Bronchus fibroblast of lung (primary cell): ENCODE measurements at places on chromosomes 4 and X. TPM values are rescaled to one million over a fixed set of nuclear protein-coding genes. Genes with fewer than 3 reads are reported as not detected.

GC gene
- total RNA-seq: not detected in 2 replicates

MAGEA2 gene
- total RNA-seq: not detected in 2 replicates

NEUROG2 gene
- not detected in 2 replicates for total RNA-seq

CXCL6 gene
- total RNA-seq: 1.0 and 2.5 TPM in 2 replicates

TRMT10A gene
- 5.2 and 7.6 TPM in 2 replicates for total RNA-seq

REPS2 gene
- total RNA-seq: 0.74 and 1.0 TPM in 2 replicates

PDZD11 gene
- total RNA-seq: 58.0 and 71.4 TPM in 2 replicates

GLRB gene
- total RNA-seq: 3.9 and 4.2 TPM in 2 replicates

PAGE2 gene
- not detected in 2 replicates for total RNA-seq

ERVMER34-1 gene
- total RNA-seq: 0.15 and 0.17 TPM in 2 replicates

CPLX1 gene
- under 0.01 TPM in 1 of 2 replicates, not detected in the other for total RNA-seq

EDNRA gene
- total RNA-seq: 3.0 and 3.2 TPM in 2 replicates

MAGEE1 gene
- under 0.01 and 0.17 TPM in 2 replicates for total RNA-seq

PORCN gene
- 11.8 and 19.2 TPM in 2 replicates for total RNA-seq

MAGEA9B gene
- total RNA-seq: not detected in 2 replicates

FAM184B gene
- under 0.01 TPM in 1 of 2 replicates, not detected in the other for total RNA-seq

MAGEA12 gene
- total RNA-seq: not detected in 2 replicates

KLHL2 gene
- 9.1 and 9.8 TPM in 2 replicates for total RNA-seq

VBP1 gene
- 48.8 and 58.5 TPM in 2 replicates for total RNA-seq

HDAC8 gene
- total RNA-seq: 14.6 and 20.0 TPM in 2 replicates

MEPE gene
- total RNA-seq: not detected in 2 replicates

FDCSP gene
- total RNA-seq: 0.67 TPM in 1 of 2 replicates, not detected in the other

USP27X gene
- total RNA-seq: 1.2 and 1.3 TPM in 2 replicates

KDR gene
- 0.50 and 0.74 TPM in 2 replicates for total RNA-seq

L1CAM gene
- 28.6 and 30.0 TPM in 2 replicates for total RNA-seq

MSN gene
- total RNA-seq: 285 and 307 TPM in 2 replicates

MAGT1 gene
- total RNA-seq: 30.6 and 37.7 TPM in 2 replicates

FGF2 gene
- total RNA-seq: 8.9 and 11.8 TPM in 2 replicates

HS6ST2 gene
- 0.59 and 1.5 TPM in 2 replicates for total RNA-seq

GAGE1 gene
- total RNA-seq: not detected in 2 replicates
